ENCODE measurements at places on chromosomes 6 and 20. TPM values are rescaled to one million over a fixed set of nuclear protein-coding genes. Genes with fewer than 3 reads are reported as not detected.

Gene TGM2
- total RNA-seq = 1.2 TPM

Gene FBXL4
- total RNA-seq = 10.2 TPM

Gene SSTR4
- total RNA-seq = not detected

Gene SRC
- total RNA-seq = 60.4 TPM

Gene MATN4
- total RNA-seq = not detected

Gene LRRC73
- total RNA-seq = 2.1 TPM

Gene C20orf202
- 0.18 TPM for total RNA-seq

Gene OR2H2
- total RNA-seq = not detected

Gene CDH4
- 7.8 TPM for total RNA-seq

Gene GRM4
- not detected for total RNA-seq

Gene STX11
- total RNA-seq = not detected

Gene FRK
- 0.11 TPM for total RNA-seq

Gene MAP3K7
- total RNA-seq = 37.9 TPM

Gene VGLL2
- total RNA-seq = 0.16 TPM

Gene CPXM1
- 200 TPM for total RNA-seq

Gene DAAM2
- 17.6 TPM for total RNA-seq

Gene MYL9
- 19.7 TPM for total RNA-seq

Gene OR2H1
- not detected for total RNA-seq

Gene RSPO4
- total RNA-seq = 0.23 TPM

Gene RRAGD
- 14.0 TPM for total RNA-seq

Gene CNR1
- 8.4 TPM for total RNA-seq

Gene BTNL2
- not detected for total RNA-seq

Gene KCNB1
- total RNA-seq = 2.8 TPM
